Endothelial cell of umbilical vein (primary cell): ENCODE measurements at places on chromosomes 13 and 19. TPM values are rescaled to one million over a fixed set of nuclear protein-coding genes. Genes with fewer than 3 reads are reported as not detected.

The ONECUT3 gene
- total RNA-seq = not detected in 2 replicates

DNA sequence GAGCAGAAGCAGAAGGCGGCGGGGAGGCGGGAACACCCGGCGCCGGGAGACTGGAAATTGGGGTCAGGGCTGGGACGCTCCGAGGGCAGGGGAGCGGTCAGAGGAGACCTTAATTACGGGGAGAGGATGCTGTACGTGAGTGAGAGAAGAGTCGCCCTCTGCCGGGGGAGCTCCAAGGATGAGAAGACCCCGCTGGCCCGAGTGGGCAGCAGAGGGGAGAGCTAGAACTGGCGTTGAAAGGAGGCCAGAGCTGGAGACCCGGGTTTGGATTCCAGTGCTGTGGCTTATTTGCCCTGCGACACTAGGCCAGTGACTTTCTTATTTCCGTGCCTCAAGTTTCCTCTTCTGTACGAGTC lies 536 bp downstream of the FAM32A start:
- DNase-seq = peak; percentile 55

GRCh38 chr19:18271433-18271841 lies 2.8 kb downstream of the IQCN start:
- no peak for DNase-seq

DNA sequence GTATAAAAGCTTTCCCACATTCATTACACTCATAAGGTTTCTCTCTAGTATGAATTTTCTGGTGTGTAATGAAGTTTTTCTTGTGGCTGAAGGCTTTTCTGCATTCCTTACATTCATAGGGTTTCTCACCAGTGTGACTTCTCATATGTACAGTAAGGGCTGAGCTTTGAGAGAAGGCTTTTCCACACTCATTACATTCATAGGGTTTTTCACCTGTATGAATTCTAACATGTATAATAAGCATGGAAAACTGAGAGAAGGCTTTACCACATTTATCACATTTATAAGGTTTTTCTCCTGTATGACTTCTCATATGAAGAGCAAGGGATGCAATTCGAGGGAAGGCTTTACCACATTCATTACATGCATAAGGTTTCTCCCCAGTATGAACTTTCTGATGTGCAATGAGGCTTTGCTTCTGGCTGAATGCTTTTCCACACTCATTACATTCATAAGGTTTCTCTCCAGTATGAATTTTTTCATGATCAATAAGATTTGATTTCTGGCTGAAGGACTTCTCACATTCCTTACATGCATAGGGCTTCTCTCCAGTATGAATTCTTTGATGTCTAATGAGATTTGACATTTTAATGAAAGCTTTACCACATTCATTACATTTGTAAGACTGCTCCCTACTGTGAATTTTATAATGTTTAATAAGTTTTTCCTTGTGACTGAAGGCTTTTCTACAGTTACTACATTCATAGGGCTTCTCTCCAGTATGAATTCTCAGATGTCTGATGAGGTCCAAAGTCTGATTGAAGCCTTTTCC lies 42.6 kb downstream of the ZNF527 start:
- DNase-seq = peak; percentile 28

DNA sequence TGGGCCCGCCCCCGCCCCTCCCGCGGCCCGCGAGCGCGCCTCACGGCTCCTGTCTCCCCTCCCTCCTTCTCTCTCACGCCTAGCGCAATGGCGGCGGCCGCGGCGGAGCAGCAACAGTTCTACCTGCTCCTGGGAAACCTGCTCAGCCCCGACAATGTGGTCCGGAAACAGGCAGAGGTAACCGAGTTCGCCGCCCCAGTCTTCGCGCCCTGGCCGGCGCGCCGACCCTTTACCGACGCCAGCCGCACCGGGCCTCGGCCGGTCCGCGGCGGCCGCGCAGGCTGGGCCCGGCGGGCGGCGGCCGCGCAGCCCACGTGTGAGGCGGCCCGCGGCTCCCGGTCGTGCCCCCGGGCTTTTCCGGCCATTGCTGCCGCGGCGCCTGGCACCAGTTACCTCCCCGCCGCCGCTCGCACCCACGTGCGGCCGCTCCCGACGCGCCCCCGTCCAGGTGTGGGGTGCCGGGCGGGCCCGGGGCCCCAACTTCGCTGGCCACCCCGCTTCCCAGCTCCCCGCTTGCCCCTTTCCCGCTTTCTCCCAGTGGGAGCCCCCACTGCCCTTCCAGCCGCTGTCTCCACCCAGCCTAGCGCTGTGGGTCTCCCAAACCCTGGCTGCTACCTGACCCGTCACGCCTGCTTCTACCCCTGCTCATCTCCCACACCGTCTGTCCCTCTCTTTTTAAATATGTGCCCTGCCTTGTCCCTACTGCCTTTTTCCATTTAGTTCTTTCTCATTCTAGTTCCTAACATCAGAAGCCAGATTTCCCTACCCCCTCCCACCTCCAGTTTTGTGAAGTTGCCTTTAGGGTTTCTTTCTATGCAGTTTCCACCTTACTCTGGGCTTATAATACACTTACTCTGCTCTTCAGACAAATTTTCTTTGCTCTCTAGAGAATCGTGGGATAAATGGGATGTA lies 23.4 kb downstream of the IPO5 start:
- no peak for DNase-seq
